Brain (organoid and tissue), 16 donors: ENCODE measurements at places on chromosomes 16 and 17.
A peak's percentile ranks its signal among the peaks of the same experiment; 100 is the strongest.

GRCh38 chr17:35087731-35088355 lies 24.3 kb upstream of the RFFL start:
- no peak for DNase-seq

- no peak for DNase-seq
These were observed 346.9 kb upstream of the PSMD7 start for GRCh38 chr16:73949574-73950320.

DNA sequence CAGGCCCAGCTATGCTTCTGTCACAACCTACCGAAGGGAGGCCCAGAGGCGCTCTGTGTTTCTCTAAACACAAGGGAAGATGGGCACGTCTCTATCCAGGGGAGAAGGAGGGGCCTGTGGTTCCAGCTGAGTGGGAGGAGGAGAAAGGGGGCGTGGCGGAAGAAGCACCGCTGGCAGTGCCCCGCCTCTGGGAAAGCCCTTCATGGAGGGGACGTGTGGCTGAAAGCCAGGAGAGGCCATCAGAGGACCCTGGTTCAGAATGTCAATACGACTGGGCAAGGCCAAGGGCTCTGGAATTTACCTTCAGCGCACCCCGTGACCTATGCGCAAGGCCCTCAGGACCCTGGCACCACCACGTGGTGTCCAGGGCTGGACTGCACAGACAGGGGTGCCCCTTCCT lies 12.3 kb upstream of the SLC38A8 start:
- no peak for DNase-seq

DNA sequence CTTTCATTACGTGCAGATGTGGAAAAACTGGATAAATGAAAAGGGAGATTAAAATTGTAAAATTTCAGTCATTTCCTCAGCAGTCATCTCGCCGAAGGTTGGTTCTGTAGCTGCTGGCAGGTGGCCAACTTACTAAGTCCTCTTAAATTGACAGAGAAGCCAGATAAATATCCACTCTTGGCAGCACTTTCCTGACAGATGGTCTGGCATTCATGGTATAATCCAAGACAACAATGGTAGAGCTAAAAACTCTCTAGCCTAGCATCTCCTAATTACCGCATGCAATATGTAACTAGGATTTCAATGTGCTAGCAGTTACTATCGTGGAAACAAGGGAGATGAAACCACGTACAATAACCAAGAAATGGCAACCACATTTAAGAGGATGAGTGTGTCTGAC lies 306.3 kb downstream of the CNTNAP4 start:
- DNase-seq, result peak; percentile 99

- DNase-seq, result peak; percentile 96
These were observed at the start of gene RUNDC3A for GRCh38 chr17:44308320-44308818. Gene RUNDC3A, plus strand, starts transcription at chr17:44308601. Its CDS starts 232 bp downstream, at chr17:44308833.

DNA sequence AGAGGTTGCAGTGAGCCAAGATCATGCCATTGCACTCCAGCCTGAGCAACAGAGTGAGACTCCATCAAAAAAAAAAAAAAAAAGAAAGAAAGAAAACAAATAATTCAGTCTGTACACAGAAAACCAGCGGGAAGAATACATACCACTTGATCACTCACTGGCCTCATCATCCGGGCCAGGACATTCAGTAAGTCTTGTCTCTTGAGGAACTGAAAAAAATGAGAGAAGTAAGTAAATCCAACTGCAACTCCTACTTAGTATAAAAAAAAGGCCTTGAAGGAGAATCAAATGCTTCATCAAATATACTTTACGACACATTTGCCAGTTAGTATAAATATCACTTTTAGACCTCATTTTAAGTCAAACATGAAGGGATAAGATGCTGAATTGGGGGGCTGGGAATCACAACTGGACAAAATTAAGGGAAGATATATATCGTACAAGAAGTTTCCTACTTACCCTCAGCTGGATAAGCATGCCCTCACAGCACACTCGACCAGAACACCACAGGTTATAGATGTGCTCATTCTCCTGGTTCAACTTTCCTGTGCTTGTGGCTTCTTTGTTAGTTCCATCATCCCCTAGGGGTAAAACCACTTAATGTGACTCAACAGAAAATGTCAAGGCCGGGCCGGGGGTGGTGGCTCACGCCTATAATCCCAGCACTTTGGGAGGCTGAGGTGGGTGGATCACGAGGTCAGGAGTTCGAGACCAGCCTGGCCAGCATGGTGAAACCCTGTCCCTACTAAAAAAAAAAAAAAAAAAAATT lies 12.4 kb downstream of the CCDC47 start:
- DNase-seq, result no peak

DNA sequence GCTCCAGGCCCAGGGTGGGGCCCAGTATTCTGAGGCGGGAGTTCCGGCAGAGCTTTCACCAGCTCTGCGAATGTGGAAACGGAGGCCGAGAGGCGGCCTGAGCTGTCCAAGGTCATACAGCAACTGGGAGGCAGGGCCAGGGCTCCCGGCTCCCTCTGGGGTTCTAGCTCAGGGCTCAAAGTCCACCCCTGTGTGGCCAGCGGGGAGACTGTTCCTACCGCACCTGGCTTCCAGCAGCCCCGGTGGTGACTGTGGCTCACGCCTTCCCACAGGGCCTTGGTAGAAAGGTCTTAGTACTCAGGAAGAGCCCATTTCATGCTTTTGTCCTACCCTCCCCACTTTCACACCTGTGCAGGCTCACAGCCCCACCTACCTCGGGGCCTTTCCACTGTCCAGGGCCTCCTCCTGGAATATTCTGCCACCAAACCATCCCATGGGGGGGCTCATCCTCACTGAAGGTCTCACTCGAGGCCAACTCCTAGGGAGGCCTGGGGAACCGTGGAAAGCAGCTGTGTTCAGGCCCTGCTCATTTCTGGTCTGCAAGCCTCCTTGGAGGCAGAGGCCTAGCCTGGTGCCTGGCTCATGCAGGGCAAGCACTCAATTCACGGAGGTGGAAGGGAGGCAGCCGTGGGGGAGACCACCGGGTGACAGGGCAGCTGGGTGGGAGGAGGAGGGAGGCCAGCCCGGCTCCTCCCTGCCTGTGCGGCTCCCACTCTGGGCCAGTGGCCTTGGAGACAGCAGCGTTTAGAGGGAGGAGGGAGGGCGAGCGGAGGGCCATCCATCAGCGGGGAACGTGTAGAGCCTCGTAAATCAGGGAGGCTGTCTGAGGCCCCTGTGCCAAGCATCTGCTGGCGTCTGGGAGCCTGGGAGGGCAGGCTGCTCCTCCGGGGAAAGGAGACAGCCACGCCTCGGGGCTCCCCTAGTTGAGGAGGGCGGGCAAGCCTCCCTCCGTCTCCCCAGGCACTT lies 12.7 kb upstream of the DOC2B start:
- peak; percentile 79 for DNase-seq

- DNase-seq, result no peak
These were observed 15.8 kb upstream of the KRT20 start for GRCh38 chr17:40900809-40901356.

DNA sequence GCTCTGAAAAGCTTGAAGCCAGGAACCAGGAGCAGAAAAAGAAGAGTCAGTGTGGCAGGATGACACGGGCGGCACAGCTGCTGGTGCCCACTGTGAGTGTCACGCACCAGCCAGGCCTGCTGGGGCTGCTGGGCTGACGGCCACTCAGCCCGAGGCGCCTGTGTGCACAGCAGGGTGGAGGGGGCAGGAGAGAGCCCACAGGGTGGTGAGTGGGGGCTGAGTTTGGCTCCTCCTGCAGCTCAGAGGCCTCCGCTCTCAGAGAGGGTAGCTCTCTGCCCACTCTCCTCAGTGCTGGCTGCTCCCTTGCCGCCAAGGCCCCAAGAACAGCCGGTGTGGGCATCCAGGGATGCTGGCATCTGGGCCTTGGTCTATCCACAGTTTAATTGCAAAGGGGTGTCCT lies 59.6 kb downstream of the GSG1L start:
- no peak for DNase-seq

- DNase-seq, result no peak
These were observed 213.6 kb upstream of the CDH5 start for GRCh38 chr16:66152823-66153393.

DNA sequence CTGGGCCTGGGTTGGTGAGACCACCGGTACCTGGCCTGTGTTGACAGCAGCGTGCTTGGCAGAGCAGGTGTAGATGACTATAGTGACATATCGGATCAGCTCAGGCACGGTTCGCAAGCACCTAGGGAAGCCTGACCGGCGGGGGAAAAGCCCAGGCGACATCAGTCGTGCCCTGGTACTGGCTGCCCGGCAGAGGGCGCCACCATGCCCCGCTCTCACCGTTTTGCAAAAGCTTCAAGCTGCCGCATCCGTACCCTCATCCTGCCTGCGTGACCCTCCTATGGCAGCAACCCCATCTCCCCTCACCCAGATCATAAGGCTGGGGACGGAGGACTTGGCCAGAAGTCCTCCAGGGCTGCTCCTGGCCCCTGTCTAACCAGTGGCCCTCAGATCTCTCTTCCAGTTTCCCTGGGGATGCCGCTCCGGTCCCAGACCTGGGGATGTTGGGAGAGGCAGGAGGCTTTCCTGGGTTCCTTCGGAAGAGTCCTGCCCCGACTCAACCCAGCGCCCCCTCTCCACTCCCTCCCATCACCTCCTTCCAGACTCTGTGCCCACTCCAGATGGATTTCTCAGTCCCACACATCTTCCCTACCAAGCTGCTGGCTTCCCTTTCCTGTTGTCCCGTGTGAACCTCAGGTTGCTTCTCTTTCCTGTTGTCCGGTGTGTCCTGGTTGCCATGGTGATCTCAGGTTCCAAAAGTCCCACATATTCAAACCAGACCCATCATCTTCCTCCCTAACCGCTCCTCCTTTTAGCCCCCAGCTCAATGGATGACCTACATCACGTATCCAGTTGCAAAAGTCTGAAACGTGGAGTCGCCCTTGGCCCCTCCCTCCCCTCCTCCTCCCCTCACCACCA lies 13.7 kb downstream of the ALOX12B start:
- peak; percentile 82 for DNase-seq

GRCh38 chr16:30557707-30557956 lies 542 bp downstream of the ZNF764 start:
- peak; percentile 15 for DNase-seq

- peak; percentile 99 for DNase-seq
These were observed 1.3 kb upstream of the CLEC19A start for GRCh38 chr16:19284207-19284606.

DNA sequence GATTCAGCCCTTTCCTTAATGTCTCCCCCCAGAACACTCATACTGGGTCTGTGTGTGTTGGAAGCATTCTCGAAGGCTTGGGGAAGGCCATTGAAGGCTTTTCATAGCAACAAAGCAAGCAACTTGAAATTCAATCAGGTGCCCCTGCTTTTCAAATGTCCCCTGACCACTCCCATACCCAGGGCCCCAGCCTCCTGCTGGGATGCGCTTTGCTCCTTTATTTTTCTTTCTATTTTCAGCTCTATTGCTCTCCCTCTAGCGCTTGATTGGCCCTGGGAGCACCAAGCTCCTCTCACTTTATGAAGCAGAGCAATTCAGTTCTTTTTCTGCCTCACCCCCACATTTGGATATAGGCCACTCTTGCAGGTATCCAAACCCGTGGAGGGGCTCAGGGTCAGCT lies 92.0 kb downstream of the WSCD1 start:
- DNase-seq, result no peak

- no peak for DNase-seq
These were observed 647.9 kb downstream of the MAF start for GRCh38 chr16:78952630-78953029.

GRCh38 chr17:77708936-77709335 lies 249.6 kb upstream of the TNRC6C start:
- no peak for DNase-seq

- peak; percentile 17 for DNase-seq
These were observed 19.7 kb upstream of the TEX2 start for GRCh38 chr17:64282753-64283080.

DNA sequence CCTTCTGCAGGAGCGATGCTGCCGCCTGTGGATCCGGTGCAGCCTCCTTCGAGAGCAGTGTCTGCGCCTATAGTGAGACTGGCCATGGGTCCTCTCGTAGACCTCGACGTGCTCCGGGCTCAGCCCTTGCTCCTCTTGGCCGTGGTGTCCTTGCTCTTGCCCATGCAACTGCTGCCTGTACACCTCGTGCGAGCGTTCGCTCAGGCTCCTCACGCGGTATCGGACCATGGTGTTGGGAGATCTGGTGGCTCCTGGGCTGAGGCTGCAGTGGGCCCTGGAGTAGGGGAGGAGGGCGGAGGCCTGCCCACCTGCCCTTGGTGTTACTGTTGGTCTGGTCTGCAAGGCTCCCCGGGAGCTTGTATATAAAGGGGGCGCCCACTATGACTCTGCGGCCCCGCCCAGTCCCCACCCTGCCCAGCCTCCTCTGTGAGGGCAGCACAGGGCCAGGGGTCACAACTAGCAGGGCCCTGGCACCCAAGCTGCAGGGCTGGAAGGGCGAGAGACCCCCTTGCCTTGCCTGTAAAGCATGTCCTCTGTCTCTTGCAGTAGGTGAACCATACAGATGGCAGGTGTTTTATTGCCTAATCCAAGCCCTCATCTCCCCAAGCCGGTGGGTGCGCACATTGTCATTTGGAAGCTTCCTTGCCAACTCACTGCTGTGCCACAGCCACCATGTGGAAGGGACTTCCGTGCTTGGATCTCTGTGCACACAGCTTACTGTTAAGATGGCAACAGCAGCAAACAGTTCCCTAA lies at the start of gene PRM2:
Gene PRM2, minus strand, starts transcription at position 338 of the 753 bp plus-strand sequence. Its CDS starts 110 bp downstream, at position 228.
- no peak for DNase-seq

- DNase-seq, result no peak
These were observed 61.7 kb upstream of the LGALS9 start for GRCh38 chr17:27569257-27569722.

DNA sequence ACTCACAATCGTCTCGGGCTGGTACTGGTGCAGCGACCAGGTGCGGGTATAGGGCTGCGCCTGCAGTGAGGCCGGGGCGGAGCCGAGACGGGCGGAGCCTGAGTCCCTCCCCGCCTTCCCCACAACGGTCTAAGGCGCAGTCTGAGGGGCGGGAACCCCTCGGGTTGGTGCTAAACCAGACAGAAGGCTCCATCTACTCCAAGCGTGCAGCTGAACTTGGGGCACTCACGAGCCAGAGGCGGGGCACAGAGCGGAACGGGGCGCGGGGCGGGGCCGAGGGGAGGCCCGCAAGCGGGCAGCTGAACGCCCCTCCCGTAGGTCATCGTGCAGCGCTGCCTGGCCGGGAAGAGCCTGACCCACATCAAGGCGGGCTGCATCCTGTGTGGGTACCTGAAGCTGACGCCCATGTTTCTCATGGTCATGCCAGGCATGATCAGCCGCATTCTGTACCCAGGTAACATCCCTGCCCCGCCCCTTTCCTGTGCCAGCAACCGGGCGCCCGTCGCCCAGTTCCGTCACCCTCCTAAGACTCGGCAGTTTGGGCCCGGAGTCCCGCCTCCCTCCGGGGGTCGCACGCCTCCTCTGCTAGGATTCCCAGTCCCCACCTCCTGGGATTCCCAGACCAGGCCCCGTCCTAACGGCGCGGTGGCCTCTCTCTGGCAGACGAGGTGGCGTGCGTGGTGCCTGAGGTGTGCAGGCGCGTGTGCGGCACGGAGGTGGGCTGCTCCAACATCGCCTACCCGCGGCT lies 5.0 kb downstream of the SLC5A2 start:
- DNase-seq, result peak; percentile 78

GRCh38 chr17:44604768-44605485 lies 47.6 kb downstream of the FZD2 start:
- DNase-seq, result no peak

- peak; percentile 86 for DNase-seq
These were observed at the start of gene P3H4 for GRCh38 chr17:41811549-41812380. Gene P3H4, minus strand, starts transcription at chr17:41811949. Its CDS starts 34 bp downstream, at chr17:41811915.

- DNase-seq, result no peak
These were observed 1.2 kb downstream of the GNG13 start for GRCh38 chr16:799111-799947.

- no peak for DNase-seq
These were observed 66.8 kb downstream of the SALL1 start for GRCh38 chr16:51084074-51084928.
